ENCODE measurements at places on chromosomes 1 and 21.

DNA sequence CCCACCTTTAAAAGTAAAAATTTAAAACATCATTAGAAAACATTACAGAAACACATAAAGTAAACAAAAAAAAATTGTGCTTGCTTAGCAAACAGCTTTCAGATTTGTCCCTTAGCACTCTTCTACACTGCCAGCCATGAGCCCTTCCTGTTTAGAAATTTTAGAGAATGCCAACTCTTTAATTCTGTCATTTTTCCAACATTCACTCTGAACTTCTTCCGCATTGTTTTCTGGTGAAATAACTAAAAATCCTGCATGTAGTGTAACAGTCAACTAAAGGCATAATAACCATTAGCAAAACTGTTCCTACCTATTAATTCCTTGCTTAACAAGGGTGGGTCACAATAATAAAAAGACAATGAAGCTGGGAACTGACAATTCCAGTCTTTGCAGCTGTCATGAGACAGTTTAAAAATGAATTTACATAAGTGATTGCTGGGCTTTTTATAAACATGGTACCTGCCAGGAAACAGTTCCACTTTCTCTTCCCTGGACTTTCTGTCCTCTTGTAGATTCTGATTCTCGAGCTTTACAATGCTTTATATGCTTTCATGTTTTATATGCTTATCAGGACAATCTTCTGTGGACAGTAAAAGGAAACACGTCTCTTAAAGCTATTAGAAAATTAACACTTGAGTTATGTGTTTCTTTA, 19.0 kb downstream of the GNG12 start:
- no peak for DNase-seq

- no peak for DNase-seq
Observed at GRCh38 chr1:14442669-14443068, 155.8 kb upstream of the KAZN start.

DNA sequence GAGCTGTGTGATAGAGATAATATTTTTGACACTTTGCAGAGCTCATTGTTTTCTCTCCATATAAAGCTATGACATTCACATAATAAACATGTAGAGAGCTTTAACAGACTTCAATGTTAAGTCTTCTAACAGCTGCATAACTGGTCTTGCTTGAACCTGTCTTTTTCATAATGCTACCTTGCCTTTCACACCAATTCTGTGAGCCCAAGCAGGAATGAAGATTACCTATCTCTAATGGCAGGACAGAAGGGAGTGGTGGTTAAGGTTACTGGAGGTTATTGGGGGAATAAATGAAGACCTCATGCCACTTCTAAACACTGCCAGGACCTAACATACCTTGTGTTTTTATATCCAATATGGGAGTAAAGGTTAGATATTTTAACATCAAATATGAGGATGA, 2.3 kb upstream of the CD55 start:
- no peak for DNase-seq

GRCh38 chr1:181122222-181122621, 33.7 kb downstream of the IER5 start:
- no peak for DNase-seq

GRCh38 chr1:160373696-160374095, 6.8 kb downstream of the NHLH1 start:
- no peak for DNase-seq

DNA sequence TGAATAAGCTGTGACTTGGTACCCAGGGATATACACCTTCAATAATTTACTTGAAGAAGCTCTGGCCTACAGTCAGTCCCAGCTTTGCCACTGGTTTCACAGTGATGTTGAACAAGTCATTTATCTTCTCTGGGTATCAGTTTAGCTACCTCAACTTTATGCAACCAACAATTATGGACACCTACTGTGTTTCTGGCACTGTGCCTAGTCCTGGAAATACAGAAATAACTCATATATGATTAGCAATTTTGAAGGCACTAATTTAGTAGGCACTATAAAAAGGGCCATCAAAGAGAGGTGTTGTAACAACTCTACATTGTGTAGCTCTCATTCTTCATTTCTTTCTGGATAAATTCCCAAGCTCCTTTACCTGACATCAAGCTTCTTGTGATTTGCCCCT, 88.6 kb upstream of the SPATA6 start:
- DNase-seq = no peak

DNA sequence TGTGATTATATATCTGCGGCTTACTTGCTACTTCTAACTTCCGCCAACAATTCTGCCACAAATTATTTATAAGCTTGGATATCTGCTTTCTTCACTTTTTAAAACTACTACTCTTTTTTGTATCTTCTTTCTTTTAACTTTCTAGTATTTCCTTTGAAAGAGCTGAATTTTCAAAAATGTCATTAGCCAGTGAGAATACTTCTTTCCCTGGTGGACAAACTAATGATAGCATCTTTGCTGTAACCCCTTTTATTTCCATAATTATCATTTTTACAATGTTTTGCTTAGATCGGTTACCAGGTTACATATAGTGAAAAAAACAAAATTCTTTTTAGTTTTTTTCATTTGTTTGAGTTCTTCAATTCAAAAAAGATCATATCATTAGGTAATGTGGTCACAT, 355.9 kb upstream of the ADGRL4 start:
- DNase-seq = no peak

GRCh38 chr1:21090463-21090862, 86.2 kb downstream of the EIF4G3 start:
- no peak for DNase-seq

- no peak for DNase-seq
Observed at GRCh38 chr1:228825840-228826484, 90.7 kb downstream of the RHOU start.

DNA sequence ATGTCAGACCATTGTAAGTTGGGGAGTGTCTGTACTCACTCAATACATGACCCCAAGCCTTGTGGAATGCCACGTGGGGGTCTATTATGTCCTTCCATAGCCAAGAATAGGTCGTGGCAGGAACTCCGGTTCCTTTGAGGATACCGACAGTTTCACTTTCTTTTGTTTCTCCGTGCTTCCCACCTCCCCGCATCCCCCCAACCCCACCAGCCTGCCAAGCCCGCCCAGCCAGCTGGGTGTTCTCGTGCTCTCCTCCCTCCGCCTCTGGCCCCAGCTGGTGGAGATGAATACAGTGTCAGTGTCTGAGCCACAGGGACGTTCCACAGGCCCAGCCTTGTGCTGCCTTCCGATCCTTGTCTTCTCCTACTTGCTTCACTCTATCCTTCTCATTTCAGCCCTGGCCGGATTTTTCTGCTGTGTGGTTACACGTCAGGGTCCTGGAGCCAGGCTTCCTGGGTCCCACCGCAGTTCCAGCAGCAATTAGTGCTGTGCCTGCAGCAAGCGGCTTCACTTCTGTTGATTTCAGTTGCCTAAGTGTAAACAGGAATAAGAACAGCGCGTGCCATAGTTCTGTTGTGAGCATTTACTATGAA, 4.1 kb upstream of the AGTRAP start:
- DNase-seq = peak; percentile 50

DNA sequence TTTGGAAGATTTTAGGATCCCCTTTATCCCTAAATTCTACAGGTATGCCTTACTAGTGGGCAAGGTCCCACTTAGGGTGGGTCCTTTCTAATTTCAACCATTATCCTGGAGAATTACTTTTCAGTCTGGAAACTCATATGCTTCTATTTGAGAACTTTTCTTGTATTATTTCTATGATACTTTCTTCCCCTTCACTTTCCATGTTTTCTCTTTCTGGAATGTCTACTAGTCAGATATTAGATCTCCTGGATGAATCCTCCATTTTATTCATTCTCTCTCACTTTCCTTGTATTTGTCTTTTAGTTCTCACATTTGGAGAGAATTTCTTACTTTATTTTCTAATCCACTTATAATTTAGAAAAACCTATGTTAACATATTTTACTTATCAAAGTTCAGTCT, 83.9 kb upstream of the SIPA1L2 start:
- DNase-seq = no peak

- no peak for DNase-seq
Observed at GRCh38 chr1:94863297-94863911, 43.2 kb downstream of the SLC44A3 start.
